ENCODE measurements at places on chromosomes 1 and 21.

- DNase-seq = no peak
These were observed 76.4 kb downstream of the EVI5 start for GRCh38 chr1:92708368-92708950.

GRCh38 chr1:84571150-84571535 is 3.1 kb downstream of the CTBS start:
- no peak for DNase-seq

DNA sequence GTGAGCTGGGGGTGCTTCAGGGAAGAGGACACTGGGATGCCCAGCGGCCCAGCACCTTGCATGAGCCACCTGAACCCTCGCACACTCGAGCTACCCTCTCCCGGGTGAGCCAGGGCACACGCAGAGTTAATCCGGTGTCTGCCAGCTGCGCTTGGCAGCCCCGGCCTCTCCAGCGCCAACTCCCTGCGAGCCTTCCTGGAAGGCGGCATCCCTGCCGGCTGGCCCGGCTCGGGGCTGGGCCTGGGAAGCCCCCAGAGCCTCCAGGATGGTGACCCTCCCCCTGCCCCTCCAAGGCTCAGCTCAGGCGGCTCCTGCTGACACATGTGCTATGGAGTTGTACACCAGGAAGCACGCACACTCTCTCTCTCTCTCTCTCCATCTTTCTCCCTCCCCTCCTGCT is 48.7 kb downstream of the RAP1GAP start:
- no peak for DNase-seq

- no peak for DNase-seq
These were observed 355.1 kb upstream of the PTBP2 start for GRCh38 chr1:96366516-96366915.

- DNase-seq = no peak
These were observed 60.8 kb upstream of the PGD start for GRCh38 chr1:10338047-10338446.

GRCh38 chr1:97832481-97832880 is 88.4 kb downstream of the DPYD start:
- DNase-seq = no peak

DNA sequence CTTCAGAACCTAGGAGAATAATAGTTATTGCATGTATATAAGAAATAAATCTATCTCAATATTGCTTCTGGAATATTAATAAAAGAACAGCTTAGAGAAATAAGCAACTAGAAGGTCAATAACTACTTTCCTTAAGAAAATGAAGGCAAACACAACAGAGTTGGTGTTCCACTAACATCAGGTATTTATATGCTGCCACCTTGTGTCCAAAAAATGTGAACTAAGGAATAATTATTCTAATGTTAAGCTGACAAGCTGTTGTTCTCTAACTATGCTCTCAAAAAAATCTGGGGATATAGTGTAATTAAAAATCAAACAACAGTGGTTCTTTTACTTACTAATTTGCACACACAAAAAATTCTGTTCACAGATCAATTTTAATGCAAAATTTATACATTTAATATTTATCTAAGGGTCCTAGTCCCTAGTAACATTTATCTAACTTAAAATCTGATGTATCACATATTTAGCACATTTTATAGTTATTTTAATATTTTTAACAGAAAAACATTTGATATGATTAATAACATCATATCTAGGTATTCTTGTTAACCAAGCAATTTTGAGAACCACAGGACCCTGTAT is 39.6 kb downstream of the UCHL5 start:
- peak; percentile 22 for DNase-seq

DNA sequence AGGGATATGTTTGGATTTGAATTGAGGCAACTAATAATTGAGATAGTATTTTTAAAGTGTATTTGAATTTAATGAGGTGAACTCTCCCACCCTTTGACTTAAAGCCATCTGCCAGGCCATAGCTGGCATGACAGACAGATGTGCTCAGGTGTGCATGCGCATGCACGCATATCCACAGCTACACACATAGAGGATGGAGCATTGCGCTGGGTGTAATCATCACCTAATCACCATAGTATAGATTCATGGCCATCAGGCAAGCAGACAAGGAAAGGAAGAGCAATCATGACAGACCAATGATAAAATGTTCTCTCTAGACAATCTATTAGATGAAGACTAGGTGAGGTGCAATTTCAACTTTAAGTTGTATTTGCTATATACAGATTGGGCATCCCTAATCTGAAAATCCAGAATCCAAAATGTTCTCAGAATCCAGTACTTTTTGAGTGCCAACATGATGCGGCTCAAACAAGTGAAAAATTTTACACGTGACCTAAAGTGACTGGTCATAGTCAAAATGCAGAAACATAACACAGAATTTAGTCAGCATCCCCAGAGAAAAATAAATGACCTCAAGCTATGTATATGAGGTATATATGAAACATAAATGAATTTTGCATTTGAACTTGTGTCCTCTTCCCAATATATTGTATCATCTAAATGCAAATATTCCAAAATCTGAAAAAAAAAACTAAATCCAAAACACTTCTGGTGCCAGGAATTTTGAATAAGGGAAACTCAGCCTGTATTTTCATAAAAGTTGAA is 70.1 kb downstream of the PTPRC start:
- DNase-seq = no peak

- DNase-seq = no peak
These were observed 76.7 kb downstream of the ASH1L start for GRCh38 chr1:155485945-155486344.

GRCh38 chr1:13813398-13814012 is 113.5 kb downstream of the PRDM2 start:
- no peak for DNase-seq

DNA sequence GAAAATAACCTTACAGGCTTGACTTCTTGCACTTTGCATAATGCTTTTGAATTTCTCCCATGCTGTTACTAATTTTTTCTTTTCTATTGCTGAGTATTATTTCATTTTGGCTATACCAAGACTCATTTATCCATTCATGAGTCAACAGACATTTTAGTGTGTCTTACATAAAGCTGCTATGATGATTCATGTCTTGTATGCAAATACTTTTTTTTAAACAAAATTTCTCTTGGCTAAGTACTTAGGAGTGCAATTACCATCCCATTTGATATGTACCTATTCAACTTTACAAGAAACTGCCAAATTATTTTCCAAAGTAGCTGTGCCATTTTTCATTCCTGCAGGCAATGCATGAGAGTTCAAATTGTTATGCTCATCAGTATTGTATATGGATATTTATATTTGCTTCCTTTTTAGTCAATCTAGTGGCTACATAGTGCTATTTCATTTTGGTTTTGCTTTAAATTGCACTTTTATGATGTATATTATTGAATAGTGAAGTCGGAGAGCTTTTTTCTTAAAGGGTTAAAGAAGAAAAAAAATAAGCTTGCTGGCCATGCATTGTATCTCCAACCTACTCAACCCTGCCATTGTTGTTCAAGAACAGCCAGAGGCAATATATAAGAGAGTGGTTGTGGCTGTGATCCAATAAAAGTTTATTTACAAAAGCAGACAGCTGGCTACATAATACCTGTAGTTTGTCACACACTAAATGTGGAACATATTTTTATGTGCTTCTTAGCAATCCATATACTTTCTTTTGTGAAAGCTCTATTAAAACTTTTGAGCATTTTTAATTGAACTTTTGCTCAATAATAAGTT is 862.8 kb downstream of the KCNT2 start:
- no peak for DNase-seq

GRCh38 chr1:221234791-221235190 is 355.5 kb downstream of the HLX start:
- no peak for DNase-seq

DNA sequence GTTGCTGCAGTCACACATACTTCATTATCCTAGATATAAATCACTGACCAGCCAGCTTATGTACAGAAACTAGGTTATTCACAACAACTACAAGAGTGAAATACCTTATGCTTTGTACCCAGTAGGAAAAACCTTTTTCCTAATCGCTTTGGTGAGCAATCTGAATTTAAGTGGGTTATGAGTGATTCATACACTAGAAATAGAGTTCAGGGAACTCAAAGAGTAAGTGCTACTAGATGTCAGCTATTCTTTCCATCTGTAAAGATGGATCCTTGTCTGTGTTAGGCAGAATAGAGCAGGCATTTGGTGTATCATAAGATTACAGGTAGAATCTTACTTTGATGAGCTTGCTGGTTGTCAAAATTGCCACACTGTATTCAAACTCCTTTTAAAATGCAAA is 101.9 kb downstream of the ZNF644 start:
- no peak for DNase-seq

DNA sequence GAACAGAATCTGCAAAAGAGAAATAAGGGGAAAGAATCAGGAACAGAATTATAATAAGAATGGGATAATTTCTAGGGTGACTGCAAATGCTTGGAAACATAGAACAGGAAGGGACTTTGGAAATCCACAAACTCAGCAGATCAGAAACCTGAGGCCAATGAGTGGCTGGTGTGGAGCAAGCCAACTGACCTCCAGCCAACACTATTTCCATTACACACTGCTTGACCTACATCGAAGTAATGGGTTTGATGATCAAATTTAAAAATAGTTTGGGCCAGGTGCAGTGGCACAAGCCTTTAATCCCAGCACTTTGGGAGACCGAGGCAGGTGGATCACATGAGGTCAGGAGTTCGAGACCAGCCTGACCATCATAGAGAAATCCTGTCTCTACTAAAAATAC is 284.9 kb downstream of the GRIK1 start:
- DNase-seq = no peak

DNA sequence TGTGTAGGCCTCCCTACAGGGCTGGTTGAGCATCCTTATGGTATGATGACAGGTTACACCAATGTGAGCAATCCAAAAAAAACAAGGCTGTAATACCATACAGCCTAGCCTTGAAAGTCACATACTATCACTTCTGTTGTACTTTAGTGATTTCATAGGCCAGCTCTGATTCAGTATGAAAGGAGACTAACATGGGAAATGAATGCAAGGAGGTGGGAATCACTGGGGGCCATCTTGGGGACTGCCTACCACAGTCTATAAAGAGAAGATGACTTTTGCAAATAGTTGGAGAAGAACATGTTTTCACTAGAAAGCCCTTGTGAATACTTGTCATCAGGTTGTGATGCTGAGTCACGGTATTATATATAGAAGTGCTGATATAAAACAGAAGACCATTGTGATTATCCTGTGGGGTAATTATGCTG is 270.7 kb downstream of the S1PR1 start:
- no peak for DNase-seq

DNA sequence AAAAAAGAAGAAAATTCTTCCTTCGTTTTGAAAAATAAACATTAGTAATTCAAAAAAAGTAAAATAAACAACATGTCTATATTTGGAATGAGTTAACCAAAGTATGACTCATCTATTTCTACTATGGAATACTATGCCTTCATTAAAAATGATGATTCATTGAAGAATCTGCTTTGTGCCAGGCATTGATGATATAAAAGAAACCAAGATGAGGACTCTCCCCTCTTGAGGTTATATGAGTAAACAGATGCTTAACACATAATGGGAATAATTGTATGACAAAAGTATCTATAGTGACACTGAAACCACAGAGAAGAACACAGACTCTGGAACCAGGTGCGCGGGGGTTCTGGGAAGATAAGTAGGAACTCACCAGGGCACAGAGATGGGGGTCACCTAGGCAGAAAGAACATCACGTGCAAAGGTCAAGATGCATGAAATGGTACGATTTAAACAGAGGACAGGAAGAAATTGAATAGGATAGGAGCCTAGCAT is 18.8 kb downstream of the ELF3 start:
- DNase-seq = no peak

GRCh38 chr1:183569141-183569540 is 21.1 kb downstream of the NCF2 start:
- DNase-seq = no peak

GRCh38 chr1:118948351-118948750 is 39.8 kb downstream of the TBX15 start:
- no peak for DNase-seq

- no peak for DNase-seq
These were observed 14.2 kb downstream of the MTOR start for GRCh38 chr1:11248169-11248568.

GRCh38 chr1:199866210-199866617 is 161.3 kb upstream of the NR5A2 start:
- no peak for DNase-seq

- DNase-seq = no peak
These were observed 151.9 kb downstream of the TNFSF18 start for GRCh38 chr1:172898866-172899265.

GRCh38 chr1:226482975-226483700 is 65.4 kb upstream of the STUM start:
- DNase-seq = no peak

GRCh38 chr1:245054507-245055270 is 100.1 kb upstream of the KIF26B start:
- DNase-seq = no peak

DNA sequence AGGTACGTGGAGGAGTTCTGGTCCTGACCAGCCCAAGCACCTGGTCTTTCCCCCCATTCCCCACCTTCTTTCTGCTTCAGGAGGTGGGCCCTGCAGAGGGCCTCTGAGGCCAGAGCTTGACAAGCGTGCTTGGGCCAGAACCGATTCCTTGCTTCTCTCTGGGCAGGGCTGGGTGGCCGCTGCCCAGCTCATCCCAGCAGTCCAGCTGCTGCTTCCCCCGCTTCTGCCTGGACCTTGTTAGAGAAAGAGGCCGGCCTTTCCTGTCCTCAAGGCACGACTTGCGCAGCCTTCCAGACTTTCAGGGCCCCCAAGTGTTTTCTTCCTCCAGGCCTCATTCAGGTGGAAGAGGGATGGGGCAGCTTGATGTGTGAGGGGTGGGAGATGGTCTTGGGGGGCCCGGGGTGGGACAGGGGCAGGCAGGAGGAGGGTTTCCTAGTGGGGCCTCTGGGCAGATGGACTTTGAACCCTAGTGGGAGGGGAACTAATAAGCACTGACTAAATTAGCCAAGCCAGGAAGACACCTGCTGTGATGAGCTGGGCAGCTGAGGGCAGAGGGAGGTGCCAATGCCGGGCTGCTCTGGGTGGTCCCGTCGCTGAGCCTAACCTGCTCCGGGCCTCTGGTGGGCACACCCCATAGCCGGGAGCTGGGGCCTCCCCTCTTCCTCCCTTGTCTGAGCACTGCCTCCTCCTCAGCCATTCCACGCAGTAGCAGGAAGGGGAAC is 36.5 kb downstream of the ARHGEF10L start:
- no peak for DNase-seq

- no peak for DNase-seq
These were observed 71.2 kb downstream of the ABCA4 start for GRCh38 chr1:94049791-94050190.

DNA sequence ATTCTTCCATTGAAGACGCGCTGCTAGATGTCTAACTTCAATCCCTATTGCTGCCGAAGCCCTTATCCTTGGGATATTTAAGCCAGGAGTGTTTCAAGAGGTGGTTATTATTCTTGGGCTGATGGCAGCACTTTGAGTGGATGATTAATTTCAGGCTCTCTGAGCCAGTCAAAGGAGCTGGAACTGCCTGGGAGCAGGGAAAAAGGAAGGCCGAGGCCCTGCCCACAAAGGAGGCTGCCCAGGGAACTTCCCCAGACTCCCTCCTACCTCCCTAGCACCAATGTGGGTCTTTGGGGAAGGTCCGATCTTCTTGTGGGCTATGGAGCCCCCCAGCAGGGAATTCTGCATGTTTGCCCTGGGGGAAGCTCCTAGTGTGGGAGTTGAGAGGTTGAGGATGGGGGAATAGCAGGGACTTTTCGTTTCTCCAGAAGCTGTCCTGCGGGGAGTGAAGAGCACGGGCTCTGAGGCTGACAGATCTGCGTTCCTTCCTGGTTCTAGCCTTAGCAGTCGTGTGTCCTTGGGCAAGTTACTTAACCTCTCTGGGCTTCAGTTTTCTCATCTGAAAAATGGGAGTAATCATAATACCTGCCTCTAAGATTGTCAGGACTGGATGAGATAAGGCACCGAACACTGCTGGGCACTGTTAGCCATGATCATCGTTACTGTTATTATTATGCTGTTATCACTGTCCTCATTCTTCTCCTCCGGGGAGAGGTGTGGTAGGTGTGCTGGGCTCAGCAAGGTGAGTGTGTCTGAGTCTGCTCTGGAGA is 6.3 kb downstream of the KCNQ4 start:
- no peak for DNase-seq
